Activated naive CD8-positive, alpha-beta T cell treated with anti-CD3 and anti-CD28 coated beads, Interleukin-2, amount 10 ng/mL, durations not matched to agents 7 days and 5 days (primary cell): ENCODE measurements at places on chromosomes 16 and 17.

- H3K36me3 ChIP-seq: no peaks in the 10 kb centered on the region
- H3K4me1 ChIP-seq: no peaks in the 10 kb centered on the region
- no peak overlapping the region for H3K4me3 ChIP-seq
- H3K27me3 ChIP-seq: no peaks in the 10 kb centered on the region
- H3K27ac ChIP-seq: no peak overlapping the region
Measured at GRCh38 chr17:71963351-71963750, 157.5 kb upstream of the SOX9 start.

DNA sequence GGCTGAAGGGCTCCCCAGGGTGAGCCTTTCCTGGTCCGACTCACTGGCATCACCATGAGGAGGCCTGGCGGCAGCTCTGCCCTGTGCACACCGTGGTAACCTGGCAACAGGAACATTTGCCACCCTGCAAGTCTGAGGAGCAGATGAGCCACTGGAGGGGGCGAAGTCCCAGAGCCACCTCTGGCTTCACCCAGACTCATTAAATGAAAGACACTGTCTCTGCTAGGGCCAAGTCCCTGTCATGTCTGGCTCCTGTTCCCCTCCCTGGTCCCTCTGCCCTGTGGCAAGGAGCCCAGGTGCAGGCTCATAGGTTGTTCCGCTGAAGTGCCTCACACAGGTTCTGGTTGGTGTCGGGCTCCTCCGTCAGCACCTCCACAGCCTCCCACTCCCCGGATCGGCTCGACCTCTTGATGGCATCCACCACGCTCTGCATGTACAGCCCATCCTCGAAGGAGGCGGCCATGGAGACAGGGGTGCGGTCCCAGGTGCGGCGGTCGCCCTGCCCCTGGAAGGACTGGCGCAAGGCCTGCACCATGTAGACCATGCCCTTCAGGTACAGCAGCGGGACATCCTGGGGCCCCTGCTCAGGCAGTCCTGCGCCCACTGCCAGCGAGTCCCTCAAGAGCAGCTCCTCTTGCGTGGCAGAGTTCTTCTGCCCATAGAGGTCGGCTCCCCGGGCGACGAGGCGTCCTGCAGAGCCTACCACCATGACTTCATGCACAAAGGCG is 8.4 kb downstream of the C16orf86 start:
- no peaks in the 10 kb centered on the region for H3K36me3 ChIP-seq
- no peaks in the 10 kb centered on the region for H3K27me3 ChIP-seq
- no peak for DNase-seq
- no peak overlapping the region for H3K4me3 ChIP-seq
- H3K4me1 ChIP-seq: peaks cover 3% of the 10 kb centered on the region
- no peak overlapping the region for H3K27ac ChIP-seq

DNA sequence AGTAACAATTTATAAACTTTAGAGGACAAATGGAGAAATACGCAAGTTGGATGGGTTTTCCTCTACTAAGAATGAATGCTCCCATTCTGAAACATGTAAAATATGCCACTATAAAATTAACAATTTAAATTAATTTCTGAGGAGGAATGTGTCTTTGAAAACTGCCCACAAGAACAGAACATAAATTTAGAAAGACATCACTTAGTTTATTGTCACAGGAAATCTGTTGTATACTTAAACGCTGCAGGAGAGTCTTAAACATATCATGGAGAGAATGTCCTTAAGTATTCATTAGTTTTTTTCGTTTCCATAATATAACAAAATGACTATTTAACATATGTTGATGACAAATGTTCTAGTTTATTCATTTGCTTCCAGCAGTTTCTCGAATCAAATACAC is 29.6 kb downstream of the USP32 start:
- H3K27ac ChIP-seq: no peak overlapping the region
- DNase-seq: no peak
- H3K27me3 ChIP-seq: no peaks in the 10 kb centered on the region
- no peaks in the 10 kb centered on the region for H3K36me3 ChIP-seq
- no peak overlapping the region for H3K4me3 ChIP-seq

- H3K27me3 ChIP-seq: peaks cover 6% of the 10 kb centered on the region
- H3K27ac ChIP-seq: no peak overlapping the region
- DNase-seq: no peak
Measured at GRCh38 chr16:87228363-87228762, 88.8 kb downstream of the C16orf95 start.

GRCh38 chr16:85428899-85429775 is 184.0 kb upstream of the GSE1 start:
- peaks cover 3% of the 10 kb centered on the region for H3K27me3 ChIP-seq
- H3K4me1 ChIP-seq: no peaks in the 10 kb centered on the region
- DNase-seq: peak; percentile 20
- no peaks in the 10 kb centered on the region for H3K36me3 ChIP-seq
- no peak overlapping the region for H3K27ac ChIP-seq
